ENCODE measurements at places on chromosomes 11 and 22.

DNA sequence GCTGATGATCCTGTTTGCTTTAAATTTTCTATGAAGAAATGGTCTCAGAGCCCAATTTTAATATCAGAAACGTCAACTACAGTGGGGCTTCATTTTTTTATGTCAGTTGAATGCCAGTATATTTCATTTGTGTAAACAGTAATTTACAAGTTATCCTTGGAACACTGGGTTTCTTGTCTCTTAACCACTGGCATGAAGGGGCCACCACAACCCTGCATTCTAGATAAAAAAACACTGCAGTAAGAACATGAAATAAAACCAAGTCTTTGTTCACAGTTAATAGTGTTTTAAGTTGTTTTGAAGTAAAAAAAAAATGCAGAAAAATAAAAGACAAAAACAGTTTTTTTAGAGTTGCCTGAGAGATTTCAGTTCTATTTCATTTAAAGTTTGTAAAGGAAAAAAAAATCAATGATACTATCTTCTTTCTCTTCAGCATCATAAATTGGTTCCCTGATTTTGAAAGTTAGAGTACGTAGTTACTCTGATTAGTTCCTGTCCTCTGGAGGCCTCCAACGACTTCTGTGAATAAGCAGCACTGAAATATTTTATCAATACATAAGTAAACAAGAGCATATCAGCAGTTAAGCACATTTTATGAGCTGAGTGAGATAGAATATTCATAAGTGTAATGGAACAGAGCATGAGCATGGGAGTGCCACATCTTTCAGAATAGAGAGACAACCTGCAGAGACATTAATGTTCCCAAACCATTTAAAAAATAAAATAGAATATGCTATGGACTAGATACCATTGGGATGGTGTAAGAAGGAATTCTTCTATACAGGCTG, 7.8 kb upstream of the DDI1 start:
- DNase-seq, result no peak

DNA sequence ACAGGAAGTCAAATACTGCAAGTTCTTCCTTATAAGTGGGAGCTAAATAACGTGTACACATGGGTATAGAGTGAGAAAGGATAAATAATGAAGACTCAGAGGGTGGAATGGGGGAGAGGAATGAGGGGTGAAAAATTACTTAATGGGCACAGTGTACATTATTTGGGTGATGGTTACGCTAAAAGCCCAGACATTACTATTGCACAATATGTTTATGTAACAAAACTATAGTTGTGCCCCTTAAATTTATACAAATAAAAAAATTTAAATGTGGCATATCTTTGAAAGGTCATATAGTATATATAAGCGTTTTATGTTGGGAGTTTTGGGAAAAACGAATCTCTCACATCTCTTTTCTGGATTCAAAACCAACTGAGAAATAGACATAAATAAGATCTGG, 96.1 kb downstream of the KIF18A start:
- DNase-seq, result no peak

GRCh38 chr11:60378354-60378753, at the start of gene MS4A7:
MS4A7 (plus strand) TSS chr11:60378532; CDS start chr11:60383142, 4,610 bp downstream.
- no peak for DNase-seq

DNA sequence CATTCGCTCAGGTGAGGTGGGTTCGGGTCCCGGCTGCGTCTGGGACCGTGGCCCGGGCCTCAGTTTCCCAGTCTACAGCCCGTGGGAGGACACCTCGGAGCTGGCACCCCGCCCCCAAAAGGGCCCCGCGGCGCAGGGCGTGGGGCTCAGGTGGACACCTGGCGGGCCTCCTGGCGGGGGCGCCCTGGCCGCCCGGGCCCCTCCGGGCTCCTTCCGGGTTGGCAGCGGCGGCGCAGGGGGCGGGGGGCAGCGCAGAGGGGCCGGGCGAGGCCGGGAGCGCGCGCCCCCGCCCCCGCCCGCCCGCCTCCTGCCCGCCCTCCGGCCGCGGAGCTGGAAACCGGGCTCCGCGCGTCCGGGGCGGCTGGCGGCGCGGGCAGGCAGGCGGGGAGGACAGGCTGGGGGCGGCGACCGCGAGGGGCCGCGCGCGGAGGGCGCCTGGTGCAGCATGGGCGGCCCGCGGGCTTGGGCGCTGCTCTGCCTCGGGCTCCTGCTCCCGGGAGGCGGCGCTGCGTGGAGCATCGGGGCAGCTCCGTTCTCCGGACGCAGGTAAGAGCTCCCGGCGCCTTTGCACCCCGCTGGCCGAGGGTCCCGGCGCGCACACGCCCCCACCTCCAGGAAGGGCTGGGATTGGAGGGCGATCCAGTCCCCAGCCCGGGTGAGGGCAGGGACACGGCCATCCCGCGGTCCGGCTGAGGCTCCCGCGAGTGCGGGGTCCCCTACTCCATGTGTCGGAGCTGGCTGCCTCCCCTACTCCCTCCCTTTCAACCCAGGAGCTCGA, at the start of gene EMID1:
Gene EMID1 (plus strand): TSS at position 303 of the 778 bp plus-strand sequence. CDS start 143 bp downstream, at position 446.
- DNase-seq, result peak; percentile 5

DNA sequence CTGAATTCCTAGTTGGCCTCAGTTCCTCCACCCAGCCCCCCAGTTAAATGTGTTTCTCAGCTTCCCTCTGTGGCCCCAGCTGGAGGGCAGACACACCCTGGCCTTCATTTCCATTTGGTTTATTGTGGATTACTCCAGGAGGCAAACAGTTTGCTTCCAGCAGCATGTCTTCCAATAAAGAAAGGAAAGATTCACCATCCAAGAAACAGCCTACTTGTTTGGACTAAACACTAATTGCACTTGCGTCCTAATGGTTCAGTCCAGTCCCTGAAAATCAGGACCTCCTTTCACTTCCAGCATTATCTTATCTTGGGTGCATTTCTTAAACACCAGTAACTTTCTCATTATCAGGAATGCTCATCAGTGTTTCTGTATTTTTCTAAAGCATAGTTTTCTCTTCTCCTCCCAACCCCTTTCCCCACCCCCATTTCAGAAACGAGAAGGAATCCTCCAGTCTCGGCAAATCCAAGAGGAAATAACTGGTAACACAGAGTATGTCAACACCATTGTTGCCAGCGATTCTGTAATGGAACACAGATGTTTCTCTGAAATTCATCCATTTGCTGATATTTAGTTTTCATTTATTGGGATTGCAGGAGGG, 130.9 kb downstream of the PARVA start:
- DNase-seq, result no peak

DNA sequence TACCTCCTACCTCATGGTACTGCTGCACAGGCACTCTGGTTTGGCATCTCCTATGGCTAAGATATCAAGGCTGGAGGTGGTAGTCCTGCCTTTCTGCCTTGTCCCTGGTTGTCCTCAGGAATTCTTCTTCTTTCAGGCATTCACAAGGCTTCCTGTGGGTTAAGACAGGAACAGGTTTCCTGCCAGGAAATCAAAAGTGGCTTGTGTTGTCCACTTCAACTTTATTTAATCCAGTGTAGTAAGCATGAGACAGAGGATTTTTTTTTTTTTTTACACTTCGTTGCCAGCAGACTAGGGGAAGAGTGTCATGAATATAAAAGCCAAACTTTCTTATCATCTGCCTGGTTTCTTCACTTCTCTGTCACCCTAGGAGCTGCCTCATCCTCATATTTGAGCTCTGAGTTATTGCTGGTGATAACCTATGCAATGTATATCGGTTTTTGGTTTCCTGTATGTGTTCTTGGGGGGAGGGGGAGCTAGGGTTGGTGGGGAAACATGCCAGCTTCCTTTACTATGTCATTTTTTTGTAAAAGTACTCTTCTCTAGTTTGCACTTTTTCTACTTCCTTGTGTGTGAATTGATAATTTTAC, 50.2 kb downstream of the XKR3 start:
- DNase-seq, result no peak

DNA sequence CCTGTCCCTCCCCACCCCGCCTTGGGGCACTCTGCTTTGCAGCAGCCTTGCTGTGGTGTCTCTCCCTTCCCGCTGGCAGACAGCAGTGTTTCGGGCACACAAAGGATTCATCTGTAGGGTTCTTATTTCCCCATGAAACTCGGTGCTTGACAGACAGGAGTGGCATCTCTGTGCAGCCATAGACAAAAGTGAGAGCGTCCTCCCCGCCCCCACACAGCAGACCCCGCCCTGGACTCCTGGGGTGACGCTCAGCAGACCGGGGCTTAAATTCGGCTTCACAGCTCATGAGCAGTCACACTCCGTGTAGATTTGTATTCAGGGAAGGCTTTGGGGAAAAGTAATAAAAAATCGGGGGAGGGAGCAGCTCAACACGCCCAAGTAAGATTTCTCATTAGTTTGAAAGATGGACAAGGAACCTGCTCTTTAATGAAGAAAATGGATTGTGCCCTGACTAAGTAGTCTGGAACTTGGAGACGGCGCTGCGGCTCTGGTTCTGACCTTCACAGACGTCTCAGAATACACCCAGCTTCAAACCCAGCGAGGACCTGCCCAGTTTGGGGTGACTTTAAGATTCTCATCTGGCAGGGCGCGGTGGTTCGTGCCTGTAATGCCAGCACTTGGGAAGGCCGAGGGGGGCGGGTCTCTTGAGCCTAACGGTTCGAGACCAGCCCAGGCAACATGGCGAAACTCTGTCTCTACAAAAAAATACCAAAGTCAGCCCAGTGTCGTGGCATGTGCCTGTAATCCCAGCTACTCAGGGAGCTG, 136.0 kb downstream of the CACNA1I start:
- DNase-seq, result no peak

DNA sequence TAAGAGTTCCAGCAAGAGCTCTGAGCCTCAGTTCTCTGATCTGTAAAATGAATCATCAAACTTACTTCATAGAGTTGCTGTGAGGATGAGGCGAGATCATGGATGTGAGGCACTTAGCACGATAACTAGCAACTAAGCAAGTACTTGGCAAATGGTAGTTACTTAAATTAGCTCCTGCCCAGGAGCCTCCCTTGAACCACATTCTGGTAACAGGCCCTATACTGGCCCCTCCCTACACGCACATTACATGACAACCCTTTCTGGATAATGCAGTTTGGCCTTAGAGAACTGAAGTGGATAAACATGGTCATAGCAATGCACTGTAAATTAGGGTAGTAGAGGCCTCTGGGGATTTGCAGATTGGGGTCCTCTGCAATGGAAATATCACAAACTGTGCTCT, 187.4 kb upstream of the NARS2 start:
- no peak for DNase-seq

DNA sequence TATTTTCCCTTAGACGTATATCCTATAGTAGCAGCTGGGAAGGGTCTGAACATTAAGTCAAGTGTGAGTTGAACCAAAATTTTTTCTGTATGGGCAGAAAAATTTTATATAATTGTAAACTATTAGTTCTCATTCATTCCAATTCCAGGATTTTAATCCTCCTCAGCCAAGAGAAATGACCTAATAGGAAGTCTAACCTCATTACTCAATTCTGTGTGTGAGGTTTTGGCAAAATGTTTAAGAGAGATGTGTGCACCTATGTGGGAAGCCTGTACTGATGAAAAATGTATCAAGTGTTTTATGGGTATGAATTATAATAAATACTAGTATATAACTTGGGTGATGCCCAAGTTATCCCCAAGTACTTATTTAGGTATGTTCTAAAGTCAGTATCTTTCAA, 311.6 kb upstream of the PITPNB start:
- no peak for DNase-seq

DNA sequence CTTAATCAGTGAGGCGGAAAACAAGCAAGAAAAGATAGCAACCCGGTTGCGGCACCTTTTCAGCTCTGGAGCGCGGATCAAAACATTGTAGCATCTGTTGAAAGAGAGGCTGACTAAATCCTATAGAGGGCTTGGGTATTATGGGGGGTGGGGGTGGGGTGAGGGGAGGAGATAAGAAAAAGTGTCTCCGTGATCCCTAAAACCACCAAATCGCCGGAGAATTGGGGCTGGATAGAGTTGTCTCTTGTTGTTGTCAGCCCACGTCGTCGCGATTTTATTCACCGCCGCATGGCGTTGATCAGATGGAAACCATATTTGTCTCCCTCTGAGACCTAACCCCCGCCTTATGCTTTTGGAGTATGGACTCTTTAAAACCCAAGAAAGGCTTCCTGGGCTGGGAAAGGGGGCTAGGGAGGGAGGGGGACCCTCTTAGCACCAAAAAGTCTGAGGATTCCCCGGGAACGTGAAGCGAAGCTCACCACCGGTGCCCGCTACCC, 13.0 kb downstream of the PAX6 start:
- no peak for DNase-seq

DNA sequence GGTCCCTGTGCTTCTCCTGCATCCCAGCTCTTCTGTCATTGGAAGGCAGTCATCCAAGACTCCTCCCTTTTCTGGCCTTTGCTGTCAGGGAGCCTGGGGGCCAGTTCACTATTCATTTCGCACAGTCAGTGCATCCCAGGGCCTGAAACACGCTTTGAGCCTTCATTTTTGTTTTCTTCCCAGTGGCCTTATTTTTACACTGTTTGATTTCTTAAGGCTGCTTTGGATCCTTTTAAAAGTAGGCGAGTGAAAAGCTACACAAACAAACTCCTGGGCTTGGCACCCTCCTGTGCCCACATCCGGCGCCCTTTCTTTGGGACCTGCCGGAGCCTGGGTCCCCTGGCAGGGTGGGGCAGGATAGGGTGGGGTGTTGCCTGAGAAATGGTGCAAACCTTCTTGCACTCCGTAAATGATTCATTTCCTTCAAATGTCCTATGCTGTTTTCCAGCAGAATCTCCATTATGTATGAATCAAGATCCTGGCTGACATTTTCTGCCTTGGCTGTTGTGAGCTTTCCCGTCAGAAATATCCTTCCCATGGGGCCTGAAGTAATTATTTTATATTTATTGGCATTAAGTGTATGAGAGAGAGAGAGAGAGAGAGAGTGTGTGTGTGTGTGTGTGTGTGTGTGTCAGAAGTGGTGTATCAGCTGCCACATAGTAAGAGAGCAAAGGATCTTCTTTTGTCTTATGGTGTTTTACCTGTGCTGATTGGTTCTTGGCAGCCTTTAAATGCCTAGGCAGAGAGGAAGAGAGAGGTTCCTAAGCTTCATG, 45.6 kb downstream of the BCR start:
- no peak for DNase-seq

GRCh38 chr11:76699451-76700091, 29.0 kb upstream of the LRRC32 start:
- no peak for DNase-seq

GRCh38 chr22:32355760-32356159, 1.9 kb upstream of the RFPL3 start:
- DNase-seq, result no peak

- no peak for DNase-seq
Measured at GRCh38 chr11:61080986-61081590, 21.2 kb upstream of the CD5 start.

- DNase-seq, result peak; percentile 13
Measured at GRCh38 chr11:62324731-62325556, 12.3 kb upstream of the ASRGL1 start.

- DNase-seq, result no peak
Measured at GRCh38 chr11:44959064-44959463, 8.4 kb upstream of the TP53I11 start.

GRCh38 chr11:120676991-120677390, 165.4 kb downstream of the GRIK4 start:
- DNase-seq, result no peak

- no peak for DNase-seq
Measured at GRCh38 chr11:105900515-105901035, 121.5 kb downstream of the MSANTD4 start.

- no peak for DNase-seq
Measured at GRCh38 chr22:35441489-35442100, 41.7 kb downstream of the MCM5 start.
